ENCODE measurements at places on chromosomes 4 and X.

DNA sequence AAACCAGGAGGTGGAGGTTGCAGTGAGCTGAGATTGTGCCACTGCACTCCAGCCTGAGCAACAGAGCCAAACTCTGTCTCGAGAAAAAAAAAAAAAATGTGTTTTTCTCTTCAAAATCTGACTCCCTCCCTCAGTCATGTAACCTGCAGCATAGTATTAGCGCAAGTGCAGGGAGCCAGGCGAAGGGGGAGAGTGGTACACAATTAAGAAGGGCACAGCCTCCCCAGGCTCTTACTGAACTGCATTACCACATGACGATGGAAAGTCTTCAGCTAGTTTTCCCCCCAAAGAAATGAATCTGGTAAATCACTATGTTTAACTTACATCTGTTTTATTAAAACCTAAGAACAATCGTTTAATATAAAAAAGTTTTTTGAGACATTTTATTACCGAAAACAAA, 32.4 kb downstream of the PALLD start:
- no peak for DNase-seq

GRCh38 chr4:143019351-143019750, 165.4 kb upstream of the USP38 start:
- no peak for DNase-seq

DNA sequence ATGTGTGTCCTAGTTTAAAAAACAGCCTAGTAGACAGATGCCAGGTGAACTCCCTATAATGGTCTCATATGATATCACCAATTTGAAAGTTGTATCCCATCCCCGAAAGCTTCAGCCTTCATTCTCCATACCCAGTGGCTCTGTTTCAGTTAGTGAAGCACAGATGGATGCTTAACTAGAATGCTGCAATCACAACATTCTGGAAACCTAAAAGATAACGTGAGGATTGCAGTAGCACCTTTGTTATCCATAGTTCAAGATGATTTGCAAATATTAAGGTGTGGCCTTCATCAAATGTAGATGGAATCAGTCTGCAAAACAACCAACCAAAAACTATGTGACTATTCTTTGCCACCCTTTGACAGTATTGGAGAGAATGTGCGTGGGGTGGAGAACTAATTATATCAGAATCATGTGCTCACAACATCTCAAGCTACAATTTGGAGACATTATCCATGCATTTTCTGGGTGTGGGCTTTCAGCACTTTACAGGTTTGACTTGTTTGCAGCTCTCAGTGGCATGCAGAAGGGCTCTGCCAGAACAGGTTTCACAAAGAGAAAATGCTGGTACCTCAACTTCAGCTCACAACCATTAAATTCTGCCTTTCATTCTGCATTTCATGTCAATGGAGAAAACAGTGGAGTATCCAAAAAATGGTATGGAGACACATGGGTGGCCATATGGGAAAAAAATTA, 18.3 kb upstream of the PPID start:
- DNase-seq: no peak

DNA sequence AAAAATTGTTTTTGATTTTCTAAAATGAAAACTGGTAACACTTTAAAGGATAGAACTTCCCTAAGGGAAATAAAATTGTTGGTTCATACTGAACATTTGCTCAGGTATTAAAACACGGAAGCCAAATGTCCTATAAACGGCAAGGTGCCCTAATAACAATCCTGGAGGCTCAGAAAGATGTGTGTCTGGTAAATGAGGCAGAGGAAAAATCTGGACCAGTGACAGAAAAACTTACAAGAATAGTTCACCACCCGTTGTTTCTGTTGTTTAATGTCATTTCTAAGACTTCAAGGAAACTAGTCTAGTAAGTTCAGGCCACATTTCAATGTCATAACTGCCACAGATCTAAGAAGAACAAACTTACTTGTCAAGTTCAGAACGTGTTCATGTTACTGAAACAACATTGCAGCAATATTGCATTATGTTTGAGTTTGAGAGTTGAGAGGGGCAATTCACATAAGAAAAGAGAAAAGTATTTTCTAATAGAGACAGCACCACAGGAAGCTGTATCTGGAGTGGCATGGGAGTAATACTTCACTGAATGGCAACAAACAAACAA, 476.6 kb downstream of the GRXCR1 start:
- DNase-seq: no peak

- DNase-seq: no peak
Measured at GRCh38 chrX:24396931-24397279, 36.5 kb downstream of the SUPT20HL1 start.

DNA sequence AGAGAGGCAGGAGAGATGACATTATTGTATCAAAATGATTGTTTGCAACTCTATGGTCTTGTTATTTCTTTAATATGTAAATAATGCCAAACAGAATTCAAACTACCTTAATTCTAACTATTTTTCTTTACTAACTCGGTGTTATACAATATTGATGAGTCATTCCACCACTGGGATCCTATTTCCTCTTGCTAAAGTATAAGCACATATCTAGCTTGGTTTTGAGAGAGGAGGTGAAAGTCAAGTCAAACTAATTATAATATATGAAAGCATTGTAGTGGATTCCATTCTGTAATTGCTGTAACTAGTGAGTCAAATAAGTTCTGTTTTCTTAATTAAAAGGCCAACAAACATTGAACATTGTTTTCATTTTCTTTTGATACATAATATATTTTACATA, 837.6 kb downstream of the PDHA2 start:
- no peak for DNase-seq

- no peak for DNase-seq
Measured at GRCh38 chr4:38490753-38491446, 173.1 kb upstream of the KLF3 start.

GRCh38 chrX:154038656-154039055, 19.0 kb upstream of the IRAK1 start:
- no peak for DNase-seq

GRCh38 chr4:38344929-38345328, 319.1 kb upstream of the KLF3 start:
- DNase-seq: no peak

- DNase-seq: no peak
Measured at GRCh38 chr4:159564615-159565014, 461.7 kb downstream of the RAPGEF2 start.

GRCh38 chr4:1152290-1152689, 20.1 kb downstream of the SPON2 start:
- DNase-seq: no peak

Measured in GM12892 (cell line).